Motor neuron (in vitro differentiated cells): ENCODE measurements at places on chromosomes 2 and 18. TPM values are rescaled to one million over a fixed set of nuclear protein-coding genes. Genes with fewer than 3 reads are reported as not detected.
A peak's percentile ranks its signal among the peaks of the same experiment; 100 is the strongest.

The PHLPP1 gene
- 2.9 and 3.3 TPM in 2 replicates for total RNA-seq

The UPP2 gene
- not detected in 2 replicates for total RNA-seq

The CRIM1 gene
- 39.2 and 40.8 TPM in 2 replicates for total RNA-seq

The CREG2 gene
- 7.5 and 7.8 TPM in 2 replicates for total RNA-seq

DNA sequence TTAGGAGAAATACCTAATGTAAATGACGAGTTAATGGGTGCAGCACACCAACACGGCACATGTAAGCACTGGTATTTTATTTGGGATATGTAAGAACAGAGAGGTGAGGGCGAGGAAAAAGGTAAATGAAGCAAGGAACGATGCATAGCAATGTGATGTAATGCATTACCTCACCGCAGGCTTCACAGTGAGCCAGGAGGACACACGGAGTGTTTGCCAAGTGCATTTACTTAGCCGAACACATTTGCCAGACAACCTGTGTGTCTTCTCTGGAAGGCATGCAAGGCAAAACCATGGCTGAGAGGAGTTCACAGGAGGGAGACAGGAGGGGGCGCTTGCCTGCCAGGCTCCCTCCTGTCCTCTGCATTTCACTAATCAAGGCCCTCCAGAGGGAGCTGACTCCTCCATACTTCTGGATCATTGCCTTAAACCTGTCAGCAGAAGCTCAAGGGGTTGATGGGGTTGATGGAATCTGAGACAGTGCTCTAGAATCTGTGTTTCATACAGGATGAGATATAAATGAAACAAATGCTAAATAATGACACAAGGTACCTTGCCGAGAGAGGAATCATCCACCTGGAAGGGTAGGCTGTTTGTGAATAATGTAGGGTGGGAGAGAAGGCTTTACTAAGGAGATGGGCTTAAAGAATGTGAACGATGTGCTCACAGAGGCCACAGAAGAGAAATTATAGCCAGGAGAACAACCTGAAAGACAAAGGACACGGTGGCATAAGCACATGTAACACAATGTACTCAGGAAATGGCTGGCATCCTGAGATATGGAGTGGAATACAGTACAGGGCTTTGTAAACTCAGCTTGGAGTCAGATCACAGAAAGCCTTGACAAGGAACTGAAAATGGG is 9.1 kb upstream of the TPRKB start:
- ATAC-seq = no peak

- no peak for ATAC-seq
These were observed 14.0 kb downstream of the ITM2C start for GRCh38 chr2:230878599-230879188.

- peak; percentile 43 for ATAC-seq
These were observed 32.2 kb downstream of the LINC00305 start for GRCh38 chr18:64116571-64117175.

GRCh38 chr2:106159866-106160785 is 34.0 kb downstream of the UXS1 start:
- ATAC-seq = no peak

DNA sequence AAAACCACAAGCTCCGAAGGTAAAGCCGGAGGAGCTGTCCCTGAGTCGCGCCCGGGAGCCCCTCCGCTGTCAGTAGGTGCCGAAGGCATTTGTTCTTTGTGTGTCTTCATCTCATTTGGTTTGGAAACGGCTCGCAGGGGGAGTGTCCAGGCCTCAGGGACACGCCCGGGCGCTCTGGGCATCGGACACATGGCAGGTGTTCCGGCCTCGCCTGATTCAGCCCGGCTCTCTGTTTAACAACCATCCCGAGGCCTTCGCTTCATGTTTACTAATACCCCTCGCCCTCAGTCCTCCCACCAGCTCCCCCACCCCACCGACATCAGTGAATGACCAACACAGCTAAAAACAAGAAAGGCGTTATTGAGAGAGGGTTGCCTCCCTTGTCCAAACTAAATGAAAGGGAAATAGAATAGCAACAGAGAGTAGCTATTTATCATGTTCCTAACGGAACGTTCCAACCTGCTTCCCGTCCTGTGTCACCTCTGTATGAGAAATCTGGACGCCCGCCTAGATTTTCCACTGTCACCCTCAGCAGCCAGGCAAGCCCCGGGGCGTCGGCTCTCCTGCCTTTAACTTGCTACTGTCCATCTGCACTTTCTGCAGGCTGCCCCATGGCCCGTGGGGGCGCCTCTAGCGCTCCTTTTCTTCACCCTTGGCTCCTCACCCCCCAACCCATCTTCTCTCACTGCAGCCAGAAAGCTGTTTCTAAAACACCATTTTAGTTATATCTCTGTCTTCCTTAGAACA is 73.9 kb downstream of the MYCN start:
- no peak for ATAC-seq

DNA sequence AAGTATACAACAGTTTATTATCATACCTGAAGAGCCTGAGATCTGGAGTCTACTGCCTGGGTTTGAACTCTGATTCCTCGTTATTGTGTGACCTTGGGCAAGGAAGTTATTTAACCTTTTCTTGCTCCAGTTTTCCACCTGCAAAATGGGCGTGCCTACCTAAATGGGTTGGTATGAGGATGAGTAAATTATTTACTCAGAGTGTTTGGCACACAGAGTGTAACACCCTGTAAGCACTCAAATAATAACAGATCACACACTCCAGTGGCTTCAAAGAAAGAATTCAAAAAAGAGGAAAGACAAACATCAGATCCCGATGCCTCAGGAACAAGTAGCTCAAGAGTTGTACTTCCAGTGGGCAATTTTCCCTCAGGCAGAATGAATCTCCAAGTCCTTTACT is 2.4 kb downstream of the SRD5A2 start:
- no peak for ATAC-seq

DNA sequence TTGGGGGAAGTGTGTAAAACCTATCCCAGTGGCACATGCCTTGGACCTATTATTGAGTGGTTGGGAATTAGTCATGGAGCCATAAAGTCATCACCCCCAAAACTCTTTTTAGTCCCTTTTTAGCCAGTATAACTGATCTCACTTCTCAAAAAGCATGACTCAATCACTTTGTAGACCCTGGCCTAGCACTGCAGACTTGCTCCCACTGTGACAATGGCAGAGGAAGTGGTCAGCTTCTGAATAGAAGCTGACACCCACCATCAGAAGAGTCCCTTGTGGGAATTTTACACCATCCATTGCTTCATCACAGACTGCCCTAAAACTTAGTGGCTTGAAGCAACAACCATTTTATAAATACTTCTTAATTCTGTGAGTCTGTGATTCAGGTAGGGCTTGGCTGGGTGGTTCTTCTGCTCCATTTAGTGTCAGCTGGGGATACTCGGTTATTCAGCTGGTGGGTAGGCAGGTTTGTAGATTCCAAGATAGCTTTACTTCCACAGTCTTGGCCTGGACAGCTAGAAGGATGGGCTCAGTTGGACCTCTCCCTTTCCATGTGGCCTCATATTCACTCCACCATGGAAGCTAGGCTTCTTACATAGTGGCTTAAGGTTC is 10.8 kb upstream of the ITGA6 start:
- ATAC-seq = no peak

- ATAC-seq = no peak
These were observed 63.3 kb downstream of the COL3A1 start for GRCh38 chr2:189037518-189037917.
